ENCODE measurements at places on chromosomes 3 and 15.

- DNase-seq, result no peak
Observed at GRCh38 chr15:101522621-101523559, 33.4 kb upstream of the PCSK6 start.

DNA sequence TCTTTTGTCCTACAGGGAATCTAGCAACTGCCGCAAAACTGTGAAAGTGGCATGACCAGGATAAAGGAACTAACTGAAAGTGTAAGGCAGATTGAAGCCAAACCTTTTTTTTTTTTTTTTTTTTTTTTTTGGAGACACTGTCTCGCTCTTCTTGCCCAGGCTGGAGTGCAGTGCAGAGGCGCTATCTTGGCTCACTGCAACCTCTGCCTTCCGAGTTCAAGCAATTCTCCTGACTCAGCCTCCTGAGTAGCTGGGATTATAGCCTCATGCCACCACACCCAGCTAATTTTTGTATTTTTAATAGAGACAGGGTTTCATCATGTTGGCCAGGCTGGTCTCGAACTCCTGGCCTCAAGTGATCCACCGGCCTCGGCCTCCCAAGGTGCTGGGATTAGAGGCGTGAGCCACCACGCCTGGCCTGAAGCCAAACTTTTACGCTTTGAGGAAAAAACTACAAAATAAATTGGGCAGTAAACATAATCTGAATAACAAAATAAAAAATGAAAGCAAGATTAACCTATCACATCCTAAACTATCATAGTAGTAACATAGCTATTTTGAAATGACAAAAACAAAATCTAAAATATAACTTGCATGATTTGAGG lies 9.7 kb downstream of the SLTM start:
- no peak for DNase-seq

DNA sequence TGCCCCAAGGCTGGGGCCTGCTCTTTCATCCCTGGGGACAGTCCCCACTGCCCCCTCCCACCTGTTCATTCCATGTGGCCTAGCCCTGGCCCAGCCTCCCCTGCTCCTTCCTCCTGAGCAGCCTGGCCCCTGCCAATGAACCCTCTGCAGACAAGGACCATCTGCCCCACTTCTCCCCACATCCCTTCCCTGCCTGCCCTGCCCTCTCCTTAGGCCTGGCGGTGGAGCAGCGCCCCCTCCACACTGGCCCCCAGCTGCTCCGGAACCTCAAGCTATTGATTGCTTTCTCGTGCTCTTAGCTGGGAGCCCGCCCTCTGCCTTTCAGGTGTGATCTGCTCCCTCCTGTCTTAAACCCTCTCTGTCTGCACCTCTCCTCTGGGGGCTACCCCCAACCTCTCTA lies 8.0 kb downstream of the PLXNA1 start:
- DNase-seq, result no peak

DNA sequence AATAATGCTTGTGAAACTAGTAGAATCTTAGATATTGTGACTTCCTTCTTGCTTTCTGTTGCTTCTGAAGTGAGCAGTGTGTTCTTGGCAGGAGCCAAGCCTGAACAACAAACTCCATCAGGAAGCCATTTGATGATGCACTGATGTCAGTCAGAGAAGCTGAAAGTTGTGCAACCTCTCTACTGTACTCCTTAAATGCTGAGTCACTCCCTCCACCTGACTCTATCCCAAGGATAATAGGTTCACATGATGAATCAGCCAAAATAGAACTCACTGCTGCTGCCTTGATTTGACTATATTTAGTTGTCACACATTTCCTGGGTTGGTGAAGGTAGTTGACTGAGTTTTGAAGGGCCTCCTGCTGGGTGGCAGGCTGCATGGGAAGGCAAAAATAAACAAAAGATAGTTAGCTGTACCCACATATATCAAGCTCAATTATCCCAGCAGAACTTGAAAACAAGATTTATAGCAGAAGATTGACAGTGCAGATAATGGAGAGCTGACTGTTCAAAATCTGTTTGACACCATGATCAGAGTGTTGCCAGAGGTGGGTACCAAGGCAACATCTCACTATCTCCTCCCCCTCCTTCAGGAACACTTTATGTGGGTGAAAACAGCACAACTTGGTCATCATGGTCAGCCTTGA lies 328.4 kb upstream of the DPH6 start:
- DNase-seq, result no peak

- DNase-seq, result no peak
Observed at GRCh38 chr15:31217067-31217466, 109.6 kb upstream of the KLF13 start.

GRCh38 chr15:59295261-59296001 lies 77.2 kb downstream of the MYO1E start:
- DNase-seq, result no peak

DNA sequence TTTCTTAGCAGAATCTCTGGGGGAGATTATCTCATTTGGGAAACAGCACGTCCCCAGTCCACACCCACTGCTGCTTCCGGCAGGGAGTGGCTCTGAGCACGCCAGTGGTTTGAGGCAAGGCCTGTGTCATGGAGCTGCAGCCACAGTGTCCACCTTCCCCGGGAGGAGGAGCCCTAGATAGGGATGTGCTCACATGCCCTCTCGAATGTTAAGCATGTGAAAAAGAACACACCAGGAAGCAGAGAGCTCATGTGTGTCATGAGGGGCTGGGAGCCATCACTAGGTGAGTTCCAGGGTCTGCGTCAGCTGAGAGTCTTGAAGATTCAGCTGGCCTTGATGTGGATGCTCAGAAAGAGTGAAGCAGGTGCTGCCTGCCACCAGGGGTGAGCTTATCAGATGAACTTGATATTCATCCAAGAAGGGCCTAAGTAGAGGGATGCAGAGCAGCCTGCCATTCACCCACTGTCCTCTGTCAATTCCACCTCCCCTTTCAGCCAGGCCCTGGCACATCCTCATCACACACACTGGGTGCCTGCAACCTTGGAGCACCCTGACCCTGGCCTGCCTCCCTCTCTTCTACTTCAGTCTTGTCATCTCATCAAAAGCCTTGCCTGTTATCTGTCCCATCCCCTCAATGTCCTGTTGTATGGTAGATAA lies 16.3 kb downstream of the ITGA11 start:
- DNase-seq, result no peak

GRCh38 chr3:32843510-32844321 lies 25.9 kb downstream of the TRIM71 start:
- no peak for DNase-seq

DNA sequence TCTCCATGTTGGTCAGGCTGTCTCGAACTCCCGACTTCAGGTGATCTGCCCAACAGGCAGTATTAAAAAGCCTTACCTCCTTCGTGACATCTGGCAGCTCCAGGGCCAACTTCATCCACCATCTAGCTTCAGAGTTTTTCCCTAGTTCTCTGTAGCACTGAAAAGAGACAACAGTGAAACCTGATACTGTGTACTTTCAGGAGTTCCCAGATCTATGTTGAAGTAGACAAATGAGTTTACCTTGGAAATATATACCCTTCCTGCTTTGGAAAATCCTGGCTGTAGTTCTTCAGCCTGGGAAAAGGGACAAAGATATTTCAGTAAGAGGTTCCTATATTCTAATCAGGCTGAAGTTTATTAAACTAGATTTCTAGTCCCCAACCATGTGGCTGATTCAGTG lies 18.0 kb downstream of the RMDN3 start:
- no peak for DNase-seq

DNA sequence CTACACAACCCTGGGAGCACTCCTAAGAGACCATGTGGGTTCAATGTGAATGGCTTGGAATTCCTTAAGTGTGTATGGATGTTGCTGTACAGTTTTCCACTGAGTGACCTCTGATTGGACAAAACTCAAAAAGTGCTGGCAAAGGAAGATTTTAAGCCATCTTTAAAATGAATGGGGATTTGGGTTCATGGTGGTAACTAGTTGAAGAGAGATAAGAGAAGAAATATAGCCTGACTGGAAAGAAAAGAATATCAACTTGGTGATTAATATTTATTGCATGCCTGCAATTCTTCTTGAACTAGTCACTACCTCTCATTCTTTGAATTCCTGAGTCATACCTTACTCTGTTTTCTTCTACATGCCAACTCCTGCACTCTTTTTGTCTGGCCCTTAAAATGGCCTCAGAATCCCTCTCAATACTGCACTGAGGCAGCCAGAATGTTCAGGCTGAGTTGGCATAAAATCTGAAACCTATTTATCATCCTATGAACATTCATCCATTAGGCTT lies 124.7 kb downstream of the RPL22L1 start:
- DNase-seq, result no peak

DNA sequence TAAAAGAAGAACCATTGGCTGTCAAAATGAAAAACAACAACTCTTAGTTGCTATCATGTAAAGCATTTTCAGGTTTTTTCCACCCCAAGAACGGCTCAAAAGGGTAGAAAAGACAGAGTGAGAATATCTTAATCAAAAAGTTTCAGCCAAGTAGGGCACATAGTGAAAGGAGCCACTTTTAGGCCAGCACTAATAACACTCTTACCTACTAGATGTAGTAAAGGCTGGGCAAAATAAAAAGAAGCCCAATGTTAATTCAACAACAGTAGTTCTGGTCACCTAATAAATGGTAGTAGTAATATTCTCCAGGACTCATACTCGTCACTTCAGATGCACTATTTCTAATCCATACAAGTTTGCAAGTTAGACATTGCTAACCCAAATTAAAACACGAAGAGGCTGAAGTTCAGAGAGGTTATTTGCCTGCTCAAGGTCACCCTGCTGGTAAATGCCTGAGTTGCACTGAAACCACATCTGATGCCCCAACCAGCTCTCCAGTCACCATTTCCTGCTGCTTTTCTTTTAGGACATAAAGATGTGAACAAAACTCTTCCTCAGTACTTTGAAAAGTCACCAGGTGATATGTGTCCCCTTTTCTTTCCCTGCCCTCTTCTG lies 7.5 kb downstream of the GOLIM4 start:
- DNase-seq, result no peak

- no peak for DNase-seq
Observed at GRCh38 chr3:156609546-156609945, 54.6 kb upstream of the SSR3 start.

DNA sequence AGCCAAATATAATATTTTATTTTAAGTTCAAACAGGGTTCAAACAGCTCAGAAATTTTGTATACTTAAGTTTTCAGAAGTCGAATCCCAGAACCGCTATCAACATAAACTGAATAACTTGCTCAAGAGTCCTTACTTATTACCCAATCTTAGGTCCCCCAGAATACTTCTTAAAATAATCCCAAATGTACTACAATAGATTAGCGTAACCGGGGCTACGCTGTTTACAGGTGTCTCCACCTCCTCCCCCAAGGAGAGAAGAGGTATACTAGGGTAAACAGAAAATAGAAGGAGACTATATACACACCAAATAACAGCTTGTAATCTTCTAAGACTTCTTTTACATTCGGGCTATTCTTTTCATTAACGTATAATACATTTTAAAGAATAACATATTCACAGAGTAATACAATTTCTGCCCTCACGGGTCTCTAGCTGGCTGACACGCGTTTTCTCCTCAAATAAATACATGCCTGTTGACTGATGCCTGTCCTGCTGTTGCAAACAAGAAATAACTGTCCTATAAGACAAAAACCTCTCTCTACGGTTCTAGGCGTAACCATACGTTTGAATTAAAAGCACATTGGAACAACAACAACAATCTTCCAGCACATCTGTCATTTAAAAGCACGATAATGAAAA lies 1.3 kb downstream of the DENND4A start:
- DNase-seq, result peak; percentile 48

DNA sequence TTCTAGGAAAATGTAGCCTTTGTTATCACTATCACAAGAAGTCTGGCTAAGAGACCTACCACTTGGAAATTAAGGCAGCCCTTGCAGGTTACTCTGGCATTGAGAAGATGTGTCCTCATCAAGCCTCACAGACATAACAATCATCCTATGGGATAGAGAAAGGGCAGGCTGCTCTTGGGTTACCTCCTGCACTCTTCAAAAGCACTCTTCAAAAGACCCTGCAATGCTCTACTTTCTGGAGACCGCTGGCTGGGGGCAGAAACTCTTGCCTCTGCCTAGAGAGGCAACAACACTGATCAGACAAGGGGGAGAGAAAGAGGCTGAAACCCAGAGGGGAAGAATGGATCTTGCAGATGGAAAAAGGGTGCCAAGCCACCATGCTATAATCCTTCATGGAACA lies 127.9 kb upstream of the BNIP2 start:
- DNase-seq, result no peak

DNA sequence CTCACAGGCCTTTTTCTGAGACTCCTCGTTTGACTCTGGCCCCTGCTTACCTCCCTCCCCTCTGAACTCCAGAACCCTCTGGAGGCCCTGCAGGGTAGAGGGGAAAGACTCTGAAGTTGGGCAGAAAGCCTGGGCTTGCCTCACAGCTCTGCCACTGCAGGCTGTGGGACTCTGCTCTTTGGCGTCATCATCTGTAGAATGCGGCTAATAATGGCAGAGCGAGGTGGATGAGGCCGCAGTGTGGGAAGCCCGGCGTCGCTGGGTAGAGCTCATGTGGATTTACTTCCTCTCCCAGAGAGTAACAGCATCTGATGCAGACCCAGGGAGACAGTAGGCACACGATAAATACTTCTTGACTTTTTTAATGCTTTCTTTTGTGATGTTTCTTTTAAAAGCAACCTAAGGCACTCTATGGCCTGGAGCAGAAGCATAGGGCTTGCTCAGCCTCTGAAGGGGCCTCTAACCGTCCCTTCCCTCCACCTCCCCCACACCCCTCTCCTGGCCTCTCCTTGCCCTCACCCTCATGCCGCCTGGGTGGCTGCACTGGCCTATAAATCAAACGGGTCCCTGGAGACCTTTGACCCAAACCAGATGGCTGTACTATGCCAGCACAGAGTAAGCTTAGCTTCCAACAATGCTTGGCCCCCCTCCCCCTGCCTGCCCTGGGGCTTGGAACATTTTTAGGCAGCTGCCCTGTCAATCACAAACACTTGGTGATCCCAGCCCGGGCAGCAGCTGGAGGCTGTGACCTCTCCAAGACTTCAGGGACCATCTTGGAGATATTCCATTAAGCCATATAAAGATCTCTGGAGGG lies 32.9 kb downstream of the SPSB4 start:
- DNase-seq, result no peak

GRCh38 chr3:88408097-88408496 lies 258.3 kb downstream of the C3orf38 start:
- no peak for DNase-seq

DNA sequence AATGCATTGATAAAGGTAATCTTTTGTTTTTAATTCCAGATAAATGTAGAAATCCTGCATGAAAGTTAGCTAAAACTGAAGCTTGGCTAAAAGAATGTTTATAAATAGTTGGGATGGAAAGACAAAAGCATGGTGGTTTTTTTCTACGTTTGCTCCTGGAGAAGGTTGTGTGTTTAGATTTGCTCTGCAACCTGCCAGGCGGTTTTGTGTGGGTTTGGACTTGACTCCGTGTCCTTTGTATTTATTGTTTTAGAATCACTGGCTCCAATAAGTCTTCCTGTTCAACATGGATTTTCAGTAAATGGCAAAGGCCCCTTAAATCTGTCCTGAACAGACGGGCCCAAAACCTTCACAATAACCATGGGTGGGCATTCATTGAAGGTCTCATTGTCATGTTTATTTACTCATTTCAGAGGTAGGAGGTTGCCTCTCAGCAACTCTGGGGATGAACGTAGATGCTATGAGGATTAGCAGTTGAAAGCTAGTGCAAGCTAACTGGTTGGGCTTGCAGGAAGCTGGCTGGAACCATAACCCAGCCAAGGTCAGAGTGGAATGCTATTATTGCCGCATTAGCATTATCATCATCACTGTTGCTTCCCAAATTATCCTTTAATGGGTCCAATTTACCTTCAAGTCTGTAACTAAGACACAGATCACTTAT lies 60.6 kb upstream of the ADAMTS9 start:
- DNase-seq, result no peak
